Fibroblast of mammary gland (primary cell): ENCODE measurements at places on chromosomes 2 and 18.

GRCh38 chr2:70003093-70003830 lies 41.8 kb upstream of the ASPRV1 start:
- DNase-seq, result no peak

GRCh38 chr2:174870787-174871186 lies 106.5 kb upstream of the CHRNA1 start:
- no peak for DNase-seq

DNA sequence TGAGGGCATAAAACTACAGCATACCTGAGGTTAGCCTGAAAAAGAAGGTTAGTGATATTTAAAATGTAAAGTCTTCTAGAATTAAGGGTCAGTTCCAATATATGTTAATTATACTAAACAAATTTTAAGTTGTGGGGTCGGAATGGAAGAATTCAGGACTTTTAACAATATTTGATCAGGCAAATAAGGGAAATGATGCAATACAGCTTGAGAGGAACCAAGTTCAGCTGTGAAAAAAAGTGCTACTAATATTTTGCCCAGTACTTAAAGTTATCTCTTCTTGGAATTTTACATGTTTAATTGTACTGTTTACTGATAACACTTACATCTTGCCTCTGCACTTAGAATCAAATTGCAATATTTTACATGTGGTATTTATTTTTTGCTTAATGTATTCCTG lies 345.5 kb upstream of the CWC22 start:
- no peak for DNase-seq

DNA sequence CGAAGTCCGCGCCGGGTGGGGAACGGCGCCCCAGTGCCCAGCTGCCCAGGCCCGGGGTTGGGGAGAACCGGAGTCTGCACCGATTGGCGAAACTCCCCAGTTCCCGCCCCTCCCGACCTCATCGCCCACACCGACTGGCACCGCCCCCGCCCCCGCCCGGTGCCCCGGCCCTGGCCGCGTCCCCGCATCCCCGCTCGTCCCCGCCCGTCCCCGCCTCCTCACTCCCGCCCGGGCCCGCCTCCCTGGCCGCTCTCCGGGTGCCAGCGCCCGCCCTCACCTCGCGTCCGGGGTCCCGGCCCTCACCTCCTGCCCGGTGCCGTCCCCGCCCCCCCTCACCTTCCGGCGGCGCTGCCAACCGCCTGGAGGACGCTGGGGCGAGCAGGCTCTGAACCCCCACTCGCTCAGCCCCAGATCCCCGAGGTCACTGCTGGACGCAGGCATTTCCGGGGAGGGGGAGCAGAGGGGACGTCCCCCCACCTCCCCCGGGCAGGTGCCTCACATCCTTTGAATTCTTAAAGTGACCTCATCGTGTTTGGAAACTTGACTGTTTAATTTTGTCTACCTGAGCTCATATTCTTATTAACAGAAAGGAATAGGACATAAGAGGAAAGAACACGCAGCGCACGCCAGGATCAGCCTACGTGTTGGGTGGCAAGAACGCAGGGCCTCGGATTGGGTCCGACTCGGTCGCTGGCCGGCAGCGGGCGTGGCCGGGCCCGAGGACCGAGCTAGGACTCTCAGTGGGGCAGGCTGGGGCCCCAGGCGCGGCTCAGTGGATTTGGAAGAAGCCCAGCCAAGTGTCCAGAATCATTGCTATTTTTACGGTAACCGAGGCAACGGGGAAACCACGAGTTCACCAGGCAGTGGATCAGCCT lies at the start of gene FAM110C:
FAM110C (minus strand) TSS at position 35 of the 875 bp plus-strand sequence. CDS start 120 bp downstream, outside the sequence.
- DNase-seq, result peak; percentile 1

- peak; percentile 0 for DNase-seq
Measured at GRCh38 chr2:156005999-156006712, 326.4 kb downstream of the NR4A2 start.

- no peak for DNase-seq
Measured at GRCh38 chr2:174063492-174064092, 98.4 kb upstream of the SP3 start.

- DNase-seq, result peak; percentile 69
Measured at GRCh38 chr2:240557808-240558207, at the start of gene ANKMY1. ANKMY1 (minus strand) TSS chr2:240557988; CDS start chr2:240557335, 653 bp downstream.
